ENCODE measurements at places on chromosomes 12 and 14.

- no peak for DNase-seq
These were observed 328.7 kb downstream of the RAD51B start for GRCh38 chr14:68148276-68148675.

GRCh38 chr14:59483819-59484638 lies at the start of the genes JKAMP and L3HYPDH:
Gene JKAMP, plus strand, starts transcription at chr14:59484517. Its CDS starts 73 bp downstream, at chr14:59484590.
Gene L3HYPDH, minus strand, starts transcription at chr14:59484408. Its CDS starts 92 bp downstream, at chr14:59484316.
- DNase-seq = peak; percentile 96

DNA sequence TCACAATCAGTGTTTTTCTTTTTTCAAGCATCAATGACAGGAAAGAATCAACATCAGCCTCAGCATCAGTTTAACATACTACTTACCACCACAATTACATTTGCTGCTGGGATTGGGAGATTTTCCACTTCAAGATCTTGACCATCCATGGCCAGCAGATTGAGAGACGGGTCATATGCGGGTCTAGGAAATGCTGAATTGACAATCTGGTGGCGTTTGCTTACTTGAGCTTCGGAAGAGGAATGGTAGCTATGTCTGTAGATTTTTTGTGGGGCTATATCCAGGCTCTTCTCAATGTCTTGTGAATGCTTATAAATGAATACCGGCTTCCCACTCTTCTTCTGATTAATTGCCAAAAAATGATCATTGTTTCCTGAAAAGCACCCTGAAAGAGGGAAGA lies 27.9 kb downstream of the PTPRR start:
- no peak for DNase-seq

DNA sequence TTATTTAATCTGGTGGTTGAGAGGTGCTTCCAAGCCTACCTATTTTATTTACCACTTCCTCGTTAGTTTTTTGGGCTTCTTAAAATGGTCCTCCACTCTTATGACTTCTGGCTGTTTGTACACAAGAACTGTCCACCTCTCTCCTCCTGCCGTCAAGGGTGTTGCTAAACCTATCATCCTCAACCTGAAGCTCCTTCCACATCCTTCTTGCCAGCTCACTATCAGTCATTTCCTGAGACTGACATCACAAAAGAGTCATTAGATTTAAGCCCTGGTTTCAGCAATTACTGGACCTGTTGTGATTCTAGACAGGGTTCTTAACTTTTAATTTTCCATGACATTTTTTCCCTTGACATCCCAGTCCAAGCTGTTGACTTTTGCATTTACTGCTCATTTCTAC lies 91.9 kb downstream of the BICD1 start:
- DNase-seq = no peak

DNA sequence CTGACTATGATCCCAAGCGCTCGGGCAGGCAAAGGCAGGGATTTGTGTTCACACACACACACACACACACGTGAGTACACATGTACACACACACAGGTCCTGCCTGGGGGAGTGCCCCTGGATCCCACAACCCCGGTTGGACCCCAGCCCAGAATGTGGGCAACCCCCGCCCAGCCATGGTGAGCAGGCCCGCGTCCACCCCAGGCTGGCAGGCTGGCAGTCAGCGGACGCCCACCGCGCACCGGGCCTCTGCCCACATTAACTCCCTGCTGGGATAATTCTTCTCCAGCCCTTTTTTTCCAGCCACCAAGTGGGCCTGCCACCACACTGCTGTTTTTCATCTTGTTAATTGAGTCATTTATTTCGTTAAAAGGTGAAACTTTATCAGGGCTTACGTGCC lies 256.2 kb downstream of the BCL11B start:
- DNase-seq = no peak

GRCh38 chr12:104722601-104723534 lies 235.2 kb downstream of the SLC41A2 start:
- no peak for DNase-seq

- no peak for DNase-seq
These were observed 398.8 kb downstream of the FOXG1 start for GRCh38 chr14:29165431-29165830.

DNA sequence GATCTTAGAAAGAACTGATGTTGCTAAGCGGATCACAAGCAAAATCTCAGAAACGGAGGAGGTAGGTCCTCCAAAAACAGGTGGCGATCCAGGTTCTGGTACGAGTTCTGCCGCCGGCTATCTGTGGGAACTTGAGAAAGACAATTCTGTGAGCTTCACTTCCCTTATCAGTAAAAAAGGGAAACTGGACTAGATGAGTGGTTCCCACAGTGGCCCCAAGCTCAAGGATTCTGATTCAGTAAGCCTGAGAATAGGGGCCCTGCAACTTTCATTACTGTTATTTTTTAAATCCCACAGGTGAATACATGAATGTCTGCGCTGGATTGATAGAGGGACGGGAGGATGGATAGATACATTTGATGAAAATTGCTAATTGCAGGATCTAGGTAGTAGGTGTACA lies 160.2 kb downstream of the PPM1H start:
- DNase-seq = no peak

- peak; percentile 66 for DNase-seq
These were observed 13.4 kb downstream of the BTG1 start for GRCh38 chr12:92132288-92132687.

DNA sequence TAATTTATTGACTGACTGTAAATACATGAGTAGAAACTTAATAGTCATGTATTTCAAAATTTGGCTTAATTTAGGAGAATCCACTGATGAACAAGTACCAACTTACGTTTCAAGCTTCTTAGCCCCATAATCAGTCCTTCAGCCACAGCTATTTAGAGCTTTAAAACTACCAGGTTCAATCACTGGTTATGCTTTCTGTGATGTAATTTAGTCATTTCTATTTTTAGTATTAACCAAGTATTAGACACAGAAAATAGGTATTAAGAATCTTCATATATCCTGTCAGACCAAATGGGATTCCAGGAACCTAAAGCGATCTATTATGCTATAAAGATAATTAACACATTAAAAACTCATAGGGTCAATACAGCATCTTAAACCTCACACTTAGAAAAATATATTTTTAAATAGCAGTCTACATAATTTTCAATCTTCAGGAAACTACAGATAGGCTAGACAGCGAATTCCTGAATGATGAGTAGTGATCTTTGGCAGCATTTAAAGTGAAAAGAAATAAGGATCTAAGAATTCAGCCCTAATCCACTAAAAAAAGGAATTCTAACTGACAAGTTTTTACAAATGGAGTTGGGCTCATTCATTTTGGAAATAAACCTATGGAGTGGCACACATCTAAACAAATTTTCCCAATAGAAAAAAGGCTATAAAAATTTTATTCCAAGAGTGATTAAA lies 51.5 kb downstream of the ZC3H14 start:
- no peak for DNase-seq

GRCh38 chr14:65000898-65001591 lies 14.3 kb downstream of the FNTB start:
- no peak for DNase-seq

DNA sequence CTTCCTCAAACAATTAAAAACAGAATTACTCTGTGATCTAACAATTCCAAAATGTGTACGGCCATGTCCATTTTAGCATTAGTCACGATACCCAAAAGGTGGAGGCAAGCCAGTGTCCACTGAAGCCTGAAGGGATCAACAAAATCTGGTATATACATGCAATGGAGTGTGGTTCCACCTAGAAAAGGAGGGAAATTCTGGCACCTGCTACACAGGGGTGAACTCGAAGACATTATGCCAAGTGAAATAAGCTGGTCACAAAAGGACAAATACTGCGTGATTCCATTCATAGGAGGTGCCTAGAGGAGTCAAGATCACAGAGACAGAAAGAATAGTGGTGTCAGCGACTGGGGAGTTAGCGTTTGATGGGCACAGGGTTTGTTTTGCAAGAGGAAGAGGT lies 331.4 kb downstream of the MED13L start:
- DNase-seq = no peak

DNA sequence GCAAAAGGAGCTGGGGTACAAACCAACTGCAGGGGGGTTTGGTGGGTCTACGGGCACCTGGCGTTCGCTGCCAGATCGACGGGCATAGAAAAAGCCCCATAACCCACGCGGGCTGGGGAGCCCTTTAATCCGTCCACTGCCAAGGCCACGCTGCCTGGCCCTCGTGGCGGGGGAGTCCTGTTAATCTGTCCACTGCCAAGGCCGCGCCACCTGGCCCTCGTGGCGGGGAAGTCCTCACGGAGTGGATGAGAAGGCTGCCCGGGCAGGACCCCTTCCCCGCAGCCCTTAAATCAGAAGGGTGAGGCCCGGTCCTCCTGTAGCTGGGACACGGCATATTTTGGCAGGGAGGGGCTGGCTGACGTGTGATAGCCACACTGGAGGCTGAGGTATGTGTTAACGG lies 86.1 kb downstream of the NOC4L start:
- no peak for DNase-seq

- no peak for DNase-seq
These were observed 66.0 kb upstream of the ACTN1 start for GRCh38 chr14:69044965-69045555.

DNA sequence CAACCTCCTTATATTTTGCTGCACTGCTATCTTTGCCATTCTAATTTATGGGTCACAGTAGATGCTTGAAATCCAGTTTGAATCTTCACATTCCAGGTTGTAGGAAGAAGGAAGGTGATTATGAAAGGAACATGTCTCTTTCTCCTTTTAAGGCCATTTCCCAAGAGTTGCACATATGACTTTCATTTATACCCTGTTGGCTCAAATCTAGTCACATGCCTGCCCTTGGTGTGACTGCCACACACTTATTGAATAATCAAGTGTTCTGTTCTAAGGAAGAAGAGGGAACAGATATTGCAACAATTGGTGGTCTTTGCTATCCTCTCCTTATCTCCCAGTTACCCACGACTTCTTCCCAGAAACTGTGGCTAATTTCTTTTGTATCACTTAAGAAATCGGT lies 404.3 kb downstream of the TMEM117 start:
- DNase-seq = no peak

- DNase-seq = no peak
These were observed 80.2 kb downstream of the NUAK1 start for GRCh38 chr12:106058256-106059182.

GRCh38 chr12:43501703-43502102 lies 50.3 kb downstream of the ADAMTS20 start:
- DNase-seq = no peak

GRCh38 chr12:57604454-57604991 lies at the start of gene DTX3:
Gene DTX3, plus strand, starts transcription at chr12:57604824. Its CDS starts 1,694 bp downstream, at chr12:57606518.
- peak; percentile 48 for DNase-seq

DNA sequence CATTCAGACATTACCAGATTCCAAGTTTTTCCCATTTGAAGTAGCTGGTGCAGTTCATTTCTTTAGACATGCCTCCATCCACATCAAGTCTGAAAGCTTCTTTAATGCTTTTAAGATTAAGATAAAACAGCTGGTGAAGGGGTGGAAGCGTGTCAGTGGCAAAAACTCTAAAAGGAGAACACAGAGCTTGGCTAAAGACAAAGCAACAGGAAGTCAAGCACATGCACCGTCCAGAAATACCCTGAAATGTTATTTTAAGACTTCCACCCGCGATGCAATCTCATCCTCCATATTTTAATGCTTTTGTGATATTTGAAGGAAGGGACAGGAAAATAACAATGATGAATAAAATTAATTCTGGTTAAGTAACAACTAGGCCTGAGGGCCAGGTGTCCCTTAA lies 31.8 kb downstream of the PPM1H start:
- DNase-seq = no peak

DNA sequence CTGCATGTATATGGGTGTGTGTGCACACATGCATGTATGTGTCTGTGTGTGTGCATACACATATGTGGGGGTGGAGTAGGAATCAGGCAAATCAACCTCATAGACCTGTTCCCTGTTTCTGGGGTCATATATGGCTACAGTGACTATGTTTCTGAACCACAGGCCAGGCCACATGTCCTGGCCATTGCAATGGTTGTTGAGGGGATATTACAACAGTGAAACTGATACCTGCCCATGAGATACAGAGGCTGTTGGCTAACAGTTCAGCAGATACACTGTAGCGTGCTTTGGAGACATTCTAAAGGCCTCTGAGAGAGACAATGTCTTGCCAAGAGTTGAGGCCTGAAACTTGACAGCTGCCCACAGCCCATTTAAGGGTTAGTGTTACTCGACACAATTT lies 47.3 kb upstream of the FOS start:
- DNase-seq = no peak

GRCh38 chr12:131775392-131776236 lies 52.6 kb upstream of the MMP17 start:
- DNase-seq = no peak

GRCh38 chr14:61737915-61738314 lies 24.3 kb upstream of the SNAPC1 start:
- DNase-seq = no peak

DNA sequence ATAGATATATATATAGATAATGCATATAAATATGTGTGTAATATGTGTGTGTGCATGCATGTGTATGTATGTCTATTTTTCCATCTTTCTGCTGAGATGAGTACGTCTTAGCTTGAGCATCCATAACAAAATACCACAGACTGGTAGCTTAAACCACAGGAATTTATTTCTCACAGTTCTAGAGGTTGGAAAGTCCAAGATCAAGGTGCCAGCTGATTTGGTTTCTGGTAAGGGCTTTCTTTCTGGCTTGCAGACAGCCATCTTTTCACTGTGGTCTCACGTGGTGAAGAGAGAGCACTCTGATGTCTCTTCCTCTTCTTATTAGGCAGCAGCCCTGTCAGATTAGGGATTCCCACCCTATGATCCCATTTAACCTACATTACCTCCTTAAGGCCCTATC lies 47.3 kb downstream of the ACSM4 start:
- DNase-seq = no peak

GRCh38 chr12:54439096-54439495 lies 20.0 kb upstream of the ITGA5 start:
- no peak for DNase-seq
